ENCODE measurements at places on chromosomes 13 and 19.

- DNase-seq: no peak
- H3K27me3 ChIP-seq: no peaks in the 10 kb centered on the region
- peaks cover 3% of the 10 kb centered on the region for H3K4me1 ChIP-seq
- no peak overlapping the region for H3K27ac ChIP-seq
These were observed 1.2 kb downstream of the KCNRG start for GRCh38 chr13:50016444-50016843.

DNA sequence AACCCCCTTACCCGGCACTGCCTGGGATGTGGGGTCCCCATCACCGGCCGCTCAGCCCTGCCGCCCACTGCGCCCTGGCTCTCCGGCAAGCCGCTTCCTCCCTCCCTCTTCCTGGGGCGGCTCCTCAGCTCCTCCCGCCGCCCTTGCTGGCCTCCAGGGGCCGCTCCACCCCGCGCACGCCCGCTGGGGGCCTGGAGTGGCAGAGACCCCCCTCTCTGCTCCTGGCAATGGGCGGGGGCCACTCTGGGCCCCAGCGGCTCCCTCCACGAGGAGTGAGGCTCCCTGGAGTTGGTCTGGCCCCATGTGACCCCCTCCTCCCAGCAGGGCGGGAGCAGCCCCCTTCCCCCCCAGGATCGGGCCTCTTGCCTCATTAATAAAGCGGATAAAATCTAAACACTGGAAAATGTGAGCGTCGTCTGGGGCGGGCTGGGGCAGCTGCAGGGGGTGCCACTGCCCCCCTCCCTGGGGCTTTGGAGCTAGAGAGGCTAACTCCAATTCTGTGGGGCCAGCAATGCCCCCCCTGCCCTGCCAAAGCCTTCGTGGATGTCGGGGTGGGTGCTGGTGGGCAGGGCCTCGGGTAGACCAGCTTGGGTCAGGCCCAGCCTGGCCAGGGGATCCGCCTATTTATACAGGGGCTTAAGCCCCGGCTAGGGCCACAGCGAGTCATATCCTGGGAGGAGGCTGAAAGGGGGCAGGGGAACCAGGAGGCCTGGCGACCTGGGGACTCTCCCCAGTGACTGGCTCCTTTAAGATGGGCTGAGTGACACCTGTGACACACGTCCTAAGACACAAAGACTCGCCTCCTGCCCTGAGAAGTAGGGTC lies at the start of gene PTGER1:
Gene PTGER1 (minus strand): TSS at position 104 of the 823 bp plus-strand sequence. CDS start 1,034 bp downstream, outside the sequence.
- peaks cover 11% of the 10 kb centered on the region for H3K36me3 ChIP-seq
- H3K4me1 ChIP-seq: peaks cover 31% of the 10 kb centered on the region
- peaks cover 15% of the 10 kb centered on the region for H3K27me3 ChIP-seq
- H3K4me3 ChIP-seq: peak within 1 kb of the TSS; percentile 6
- H3K27ac ChIP-seq: peak within 1 kb of the TSS; percentile 49

DNA sequence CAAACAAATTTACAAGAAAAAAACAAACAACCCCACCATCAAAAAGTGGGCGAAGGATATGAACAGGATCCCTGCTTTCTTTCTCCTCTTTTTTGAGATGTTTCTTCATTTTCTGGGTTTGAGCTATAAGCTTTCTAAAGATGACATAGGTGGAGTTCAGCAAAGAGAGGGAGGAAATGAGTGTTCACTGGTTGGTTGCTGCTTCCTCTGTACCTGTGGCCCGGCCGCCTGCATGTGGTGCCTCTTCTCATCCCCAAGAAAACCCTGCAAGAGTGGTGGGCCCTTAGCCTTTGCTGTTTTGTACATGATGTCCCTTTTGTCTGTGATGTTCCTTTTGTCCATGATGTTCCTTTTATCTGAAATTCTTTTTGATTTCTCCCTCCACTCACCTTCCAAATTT lies 178.4 kb upstream of the SERP2 start:
- DNase-seq: no peak
- no peak overlapping the region for H3K4me3 ChIP-seq
- peaks cover 65% of the 10 kb centered on the region for H3K27me3 ChIP-seq
- peaks cover 54% of the 10 kb centered on the region for H3K4me1 ChIP-seq

- no peak for DNase-seq
- H3K27ac ChIP-seq: no peak overlapping the region
- H3K4me1 ChIP-seq: peaks cover 2% of the 10 kb centered on the region
- peaks cover 17% of the 10 kb centered on the region for H3K36me3 ChIP-seq
- no peaks in the 10 kb centered on the region for H3K27me3 ChIP-seq
- H3K4me3 ChIP-seq: no peak overlapping the region
These were observed 60.7 kb downstream of the PAN3 start for GRCh38 chr13:28199089-28199488.

- no peaks in the 10 kb centered on the region for H3K36me3 ChIP-seq
- no peaks in the 10 kb centered on the region for H3K27me3 ChIP-seq
- no peak overlapping the region for H3K27ac ChIP-seq
- no peak for DNase-seq
- H3K4me1 ChIP-seq: no peaks in the 10 kb centered on the region
These were observed 172.7 kb downstream of the SLITRK1 start for GRCh38 chr13:83709426-83710132.

DNA sequence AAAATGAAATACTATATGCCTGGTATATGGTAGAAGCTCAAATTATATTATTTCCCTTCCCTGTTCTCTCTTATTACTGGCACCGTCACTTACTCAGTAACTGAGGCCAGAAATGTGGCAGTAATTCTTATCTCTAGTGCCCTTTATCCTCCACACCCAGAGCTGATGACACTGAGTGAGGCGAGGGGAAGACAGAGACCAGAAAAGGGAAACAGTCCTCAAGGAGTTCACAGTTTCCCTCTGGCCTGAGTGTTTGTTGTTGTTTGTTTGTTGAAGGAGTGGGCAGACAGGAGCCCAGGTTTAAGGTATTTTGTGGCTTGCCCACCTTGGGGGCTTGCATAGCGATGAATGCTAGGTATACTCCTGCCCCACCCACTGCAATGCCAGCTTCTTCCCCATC lies 101.5 kb upstream of the FNDC3A start:
- H3K27me3 ChIP-seq: peaks cover 23% of the 10 kb centered on the region
- no peak for DNase-seq
- no peaks in the 10 kb centered on the region for H3K36me3 ChIP-seq
- no peak overlapping the region for H3K27ac ChIP-seq

DNA sequence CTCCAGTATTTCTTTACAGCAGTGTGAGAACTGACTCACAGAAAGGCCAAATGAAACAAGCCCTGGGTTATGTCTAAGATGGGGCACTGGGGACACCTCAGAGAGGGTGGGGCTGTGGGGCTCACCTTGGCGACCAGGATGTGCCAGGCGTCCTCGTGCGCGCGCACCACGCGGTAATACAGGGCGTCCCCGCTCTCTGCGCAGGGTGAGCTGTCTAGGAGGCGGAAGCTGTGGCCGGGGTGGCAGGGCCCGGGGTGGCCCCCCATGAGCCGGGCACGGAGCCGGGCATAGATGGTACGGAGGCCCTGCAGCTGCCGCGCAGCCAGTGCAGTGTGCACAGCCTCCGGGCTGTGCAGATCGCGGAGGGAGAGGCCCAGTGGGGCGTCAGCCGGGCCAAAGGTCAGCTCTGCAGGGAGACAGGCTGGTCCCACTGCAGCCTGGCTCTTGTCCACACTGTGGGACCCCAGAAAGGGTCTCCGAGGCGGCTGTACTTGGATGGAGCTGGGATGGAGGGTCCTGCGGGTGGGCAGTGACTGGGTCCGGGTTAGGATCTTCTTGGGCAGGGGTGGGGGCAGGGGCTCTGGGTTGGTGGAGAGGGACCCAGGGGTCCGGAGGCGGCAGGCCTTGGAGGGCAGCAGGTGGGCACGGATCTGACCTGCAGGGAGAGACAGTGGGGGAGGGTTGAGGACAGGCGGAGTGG lies 3.4 kb downstream of the PEAK3 start:
- no peak overlapping the region for H3K27ac ChIP-seq
- peaks cover 6% of the 10 kb centered on the region for H3K27me3 ChIP-seq
- H3K36me3 ChIP-seq: peaks cover 17% of the 10 kb centered on the region
- H3K4me1 ChIP-seq: peaks cover 32% of the 10 kb centered on the region
